ENCODE measurements at places on chromosomes 1 and 21.

GRCh38 chr21:37974081-37974480, 57.8 kb upstream of the KCNJ6 start:
- peak; percentile 2 for DNase-seq

DNA sequence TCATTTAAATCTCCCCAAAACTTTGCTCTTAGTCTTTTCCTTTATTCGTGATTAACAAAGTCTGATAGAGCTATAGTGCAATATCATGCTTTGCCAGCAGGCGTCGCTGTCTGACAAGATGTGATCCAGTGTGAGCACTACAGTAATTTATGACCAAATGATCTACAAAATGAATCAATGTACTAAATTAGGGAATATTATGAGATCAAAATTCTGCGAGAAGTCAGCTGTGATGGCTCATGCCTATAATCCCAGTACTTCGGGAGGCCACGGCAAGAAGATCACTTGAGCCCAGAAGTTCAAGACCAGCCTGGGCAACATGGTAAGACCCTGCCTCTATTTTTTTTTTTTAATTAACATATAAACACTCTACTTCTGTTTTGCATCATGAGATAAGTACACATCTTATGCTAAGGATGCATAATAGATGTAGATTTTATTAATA, 3.6 kb upstream of the SPSB1 start:
- peak; percentile 62 for DNase-seq

GRCh38 chr1:223802602-223803001, 43.1 kb downstream of the TP53BP2 start:
- no peak for DNase-seq

DNA sequence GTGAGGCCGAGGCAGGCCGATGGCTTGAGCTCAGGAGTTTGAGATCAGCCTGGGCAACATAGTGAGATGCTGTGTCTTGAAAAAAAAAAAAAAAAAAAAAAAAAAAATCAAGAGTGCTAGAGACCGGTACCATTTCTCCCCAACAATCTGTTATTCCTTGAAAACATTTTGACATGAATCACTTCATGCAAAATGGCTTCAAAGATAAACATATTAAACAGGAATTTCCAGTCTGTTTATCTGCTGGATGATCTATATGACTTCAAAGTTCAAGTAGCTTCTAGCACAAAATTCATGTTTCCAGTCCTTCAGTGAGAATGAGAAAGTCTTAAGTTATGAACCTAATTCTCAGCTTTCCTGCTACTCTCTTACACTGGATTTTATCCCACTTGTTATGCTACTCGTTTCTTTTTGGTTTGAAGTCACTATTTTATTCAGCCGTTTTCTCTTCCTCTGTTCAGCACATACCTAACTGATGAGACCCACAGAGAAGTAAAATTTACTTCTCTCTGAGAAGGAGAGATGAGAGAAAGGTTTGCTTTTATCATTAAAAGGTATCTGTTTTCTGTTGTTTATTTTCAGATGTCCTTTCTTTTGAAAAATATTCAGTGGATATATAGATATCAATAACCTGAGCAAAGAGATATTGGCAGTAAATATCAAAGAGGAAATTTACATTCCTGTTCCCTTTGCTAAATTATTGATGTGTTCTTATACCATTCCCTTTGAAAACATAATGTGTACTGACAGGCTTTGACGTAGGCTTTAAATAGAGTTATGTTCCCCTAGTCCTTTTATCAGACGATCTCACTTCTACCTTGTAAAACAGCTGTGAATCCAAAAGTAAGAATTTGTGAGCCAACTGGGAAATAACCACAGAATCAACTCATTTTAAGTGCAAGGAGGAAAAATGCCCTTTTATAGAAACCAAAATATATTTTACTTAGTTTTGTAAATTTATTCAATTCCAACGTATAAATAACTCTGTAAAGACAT, 38.2 kb downstream of the CD46 start:
- no peak for DNase-seq

DNA sequence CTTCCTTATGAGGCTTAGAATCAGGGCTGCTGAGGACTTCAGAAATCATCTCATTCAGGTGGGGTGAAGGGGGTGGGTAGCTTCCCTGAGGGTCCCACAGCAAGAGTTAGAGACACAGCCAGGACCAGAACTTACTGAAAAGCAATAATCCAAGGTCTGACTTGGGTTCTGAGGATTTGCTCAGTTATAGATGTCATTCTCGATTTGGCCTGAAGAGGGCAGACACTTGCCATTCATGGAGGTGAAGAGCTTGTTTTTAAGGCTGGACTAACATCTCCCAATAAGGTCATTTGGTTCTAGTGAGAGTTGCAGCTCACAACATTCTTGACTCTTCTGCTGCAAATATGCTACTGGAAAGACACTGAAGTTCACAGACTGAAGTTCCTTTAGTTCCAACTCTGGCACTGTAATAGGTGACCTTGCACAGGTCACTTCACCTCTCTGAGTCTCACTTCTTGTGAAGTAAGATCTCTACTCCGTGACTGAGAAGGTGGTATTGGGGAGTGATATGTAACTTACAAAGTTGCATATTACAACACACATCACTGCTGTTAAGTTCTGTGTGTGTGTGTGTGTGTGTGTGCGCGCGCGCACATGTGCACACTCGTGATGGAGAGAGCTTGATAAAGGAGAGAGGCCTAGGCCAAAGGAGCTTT, 69.8 kb upstream of the DIRAS3 start:
- peak; percentile 84 for DNase-seq

- peak; percentile 93 for DNase-seq
These were observed 50.9 kb downstream of the HTR6 start for GRCh38 chr1:19715334-19716203.

- no peak for DNase-seq
These were observed 158.1 kb downstream of the PSMG1 start for GRCh38 chr21:39025198-39025597.

- no peak for DNase-seq
These were observed 18.1 kb downstream of the RSBN1 start for GRCh38 chr1:113793878-113794834.

GRCh38 chr1:46013581-46013980, 118.8 kb downstream of the PIK3R3 start:
- DNase-seq = no peak

GRCh38 chr1:12179111-12179519, 12.3 kb downstream of the TNFRSF1B start:
- peak; percentile 76 for DNase-seq
